ENCODE measurements at places on chromosomes 11 and 22. TPM values are rescaled to one million over a fixed set of nuclear protein-coding genes. Genes with fewer than 3 reads are reported as not detected.

The KCNJ4 gene
- not detected for total RNA-seq

The WNT11 gene
- total RNA-seq = 1.9 TPM

The ACRV1 gene
- not detected for total RNA-seq

The OR5P2 gene
- total RNA-seq = not detected

DNA sequence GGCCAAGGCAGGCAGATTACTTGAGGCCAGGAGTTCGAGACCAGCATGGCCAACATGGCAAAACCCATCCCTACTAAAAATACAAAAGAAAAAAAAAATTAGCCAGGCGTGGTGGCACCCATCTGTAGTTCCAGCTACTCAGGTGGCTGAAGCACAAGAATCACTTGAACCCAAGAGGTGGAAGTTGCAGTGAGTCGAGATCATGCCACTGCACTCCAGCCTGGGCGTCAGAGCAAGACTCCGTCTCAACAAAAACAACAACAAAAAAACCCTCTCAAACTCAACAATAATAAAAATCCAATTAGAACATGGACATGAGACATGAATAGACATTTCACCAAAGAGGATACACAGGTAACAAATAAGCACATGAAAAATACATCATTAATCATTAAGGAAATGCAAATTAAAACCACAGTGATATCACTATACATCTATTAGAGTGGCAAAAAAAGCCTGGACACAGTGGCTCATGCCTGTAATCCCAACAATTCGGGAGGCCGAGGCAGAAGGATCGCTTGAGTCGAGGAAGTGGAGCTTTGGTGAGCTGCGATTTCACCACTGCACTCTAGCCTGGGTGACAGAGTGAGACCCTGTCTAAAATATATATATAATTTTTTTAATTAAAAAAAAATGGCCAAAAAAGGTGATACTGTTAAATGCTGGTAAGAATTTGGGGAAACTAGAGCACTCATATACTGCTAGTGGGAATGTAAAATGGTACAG, 12.7 kb upstream of the SEPTIN5 start:
- H3K4me3 ChIP-seq = no peak overlapping the region
- no peak for DNase-seq
- no peaks in the 10 kb centered on the region for H3K27me3 ChIP-seq
- no peak overlapping the region for H3K27ac ChIP-seq

- no peaks in the 10 kb centered on the region for H3K27me3 ChIP-seq
- no peak overlapping the region for H3K4me3 ChIP-seq
- H3K27ac ChIP-seq = no peak overlapping the region
- no peaks in the 10 kb centered on the region for H3K4me1 ChIP-seq
- DNase-seq = no peak
Observed at GRCh38 chr22:11613898-11614755, 3913.9 kb upstream of the OR11H1 start.

GRCh38 chr22:17043521-17043920, 35.5 kb upstream of the GAB4 start:
- H3K27ac ChIP-seq = no peak overlapping the region
- H3K4me3 ChIP-seq = no peak overlapping the region

- no peaks in the 10 kb centered on the region for H3K36me3 ChIP-seq
- H3K27me3 ChIP-seq = peaks cover 4% of the 10 kb centered on the region
- no peak overlapping the region for H3K27ac ChIP-seq
Observed at GRCh38 chr11:75582895-75583717, 21.1 kb downstream of the SERPINH1 start.

DNA sequence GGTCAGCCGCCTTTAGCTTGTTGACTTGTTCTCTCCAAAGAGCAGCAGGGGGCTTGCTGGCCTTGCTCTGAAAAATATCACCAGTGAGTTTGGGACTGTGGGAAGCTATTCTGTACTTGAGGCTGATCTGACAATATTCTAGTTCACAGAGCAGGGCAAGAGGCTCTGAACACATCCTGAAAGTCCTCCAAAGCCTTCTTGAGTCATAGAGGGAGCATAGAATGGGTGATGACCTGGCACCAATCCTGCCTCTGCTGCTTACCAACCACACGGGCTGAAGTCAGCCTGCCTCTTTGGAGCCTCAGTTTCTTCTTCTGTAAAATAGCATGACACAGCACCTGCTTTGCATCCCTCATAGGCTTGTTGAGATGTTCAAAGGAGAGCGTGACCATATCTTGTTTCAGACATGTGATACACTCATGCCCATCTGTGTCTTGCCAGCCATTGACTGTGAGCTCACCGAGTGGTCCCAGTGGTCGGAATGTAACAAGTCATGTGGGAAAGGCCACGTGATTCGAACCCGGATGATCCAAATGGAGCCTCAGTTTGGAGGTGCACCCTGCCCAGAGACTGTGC, 96.6 kb downstream of the RRAS2 start:
- no peak for DNase-seq
- H3K4me1 ChIP-seq = 0 out of 2 replicates have a peak, but pooled peaks cover 3% of the 10 kb centered on the region
- no peak overlapping the region for H3K4me3 ChIP-seq
- H3K27ac ChIP-seq = no peak overlapping the region

DNA sequence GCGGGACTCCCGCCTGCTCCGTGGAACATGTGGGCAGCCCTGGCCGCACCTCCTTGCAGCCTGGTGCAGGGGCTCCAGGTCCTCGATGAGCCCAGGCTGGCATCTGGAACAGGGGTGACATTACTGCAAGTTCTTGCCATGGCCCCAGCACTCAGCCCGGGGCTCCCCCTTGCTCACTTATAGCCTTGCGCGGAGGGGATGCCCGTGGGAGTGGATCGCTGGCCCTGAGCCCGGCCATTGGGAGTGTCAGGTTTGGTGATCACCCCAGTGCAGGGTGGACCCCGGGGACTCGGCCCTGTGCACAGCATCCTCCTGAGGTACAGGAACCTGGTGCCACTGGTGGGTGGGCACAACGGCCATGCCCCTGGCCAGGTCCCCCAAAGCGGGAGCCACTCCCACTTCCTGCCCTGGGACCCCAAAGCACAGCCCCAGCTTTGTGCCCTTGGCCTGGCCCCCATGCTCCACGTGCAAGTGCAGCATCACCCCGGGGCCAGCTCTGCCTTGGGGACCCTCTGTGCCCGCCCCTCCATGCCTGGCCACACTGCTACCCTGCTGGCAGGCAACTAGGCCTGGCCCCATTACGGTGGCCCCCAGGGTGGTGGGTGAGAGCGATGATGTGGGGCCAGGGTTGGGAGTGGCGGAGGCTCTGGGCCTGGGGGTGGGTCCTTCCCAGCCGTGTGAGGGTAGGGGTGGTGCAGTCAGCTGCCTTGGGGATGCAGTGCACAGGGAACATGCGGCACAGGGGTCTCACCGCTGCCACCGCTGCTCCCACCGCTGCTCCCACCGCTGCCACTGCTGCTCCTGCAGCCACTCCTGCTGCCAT, 439.8 kb downstream of the TBC1D22A start:
- no peak for DNase-seq
- H3K4me3 ChIP-seq = no peak overlapping the region
- no peak overlapping the region for H3K27ac ChIP-seq
- no peaks in the 10 kb centered on the region for H3K36me3 ChIP-seq
